ENCODE measurements at places on chromosomes 1 and 21.

DNA sequence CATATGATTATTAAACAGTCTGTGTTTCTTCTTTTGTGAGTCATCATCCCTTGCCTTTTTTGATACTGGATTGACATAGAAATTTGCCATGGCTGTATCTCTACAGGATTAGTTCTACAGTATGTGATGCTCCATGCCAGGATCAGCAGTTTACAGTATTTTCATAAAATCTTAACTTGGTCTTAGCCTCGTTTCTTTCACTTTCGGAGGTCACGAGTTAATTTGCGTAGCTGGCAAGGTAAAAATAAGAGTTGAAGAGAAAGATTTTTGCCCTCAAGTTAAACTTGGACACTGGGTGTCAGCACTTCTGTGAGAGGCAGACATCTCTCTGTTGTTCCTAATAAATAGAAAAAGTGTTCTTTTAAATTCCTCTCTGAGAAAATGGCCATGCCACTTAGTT, 79.1 kb downstream of the CACNA1E start:
- no peak for DNase-seq

DNA sequence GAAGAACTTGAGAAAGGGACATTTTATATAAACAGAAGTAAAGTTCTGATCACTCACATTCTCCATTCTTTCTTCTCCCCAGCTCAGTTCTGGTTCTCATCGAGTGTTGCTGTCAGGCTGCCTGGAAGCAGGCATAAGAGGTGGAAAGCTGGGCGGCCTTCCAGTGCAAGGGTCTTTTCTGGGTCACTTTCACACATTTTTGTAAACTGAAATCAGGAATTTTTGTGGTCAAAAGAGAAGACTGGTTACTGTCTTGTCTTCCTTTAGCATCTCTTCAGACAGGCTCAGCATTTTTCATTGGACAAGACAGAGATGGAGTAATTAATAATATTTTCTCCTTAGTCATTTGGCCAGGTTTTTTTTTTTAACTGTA, 93.7 kb downstream of the CTH start:
- DNase-seq = no peak

DNA sequence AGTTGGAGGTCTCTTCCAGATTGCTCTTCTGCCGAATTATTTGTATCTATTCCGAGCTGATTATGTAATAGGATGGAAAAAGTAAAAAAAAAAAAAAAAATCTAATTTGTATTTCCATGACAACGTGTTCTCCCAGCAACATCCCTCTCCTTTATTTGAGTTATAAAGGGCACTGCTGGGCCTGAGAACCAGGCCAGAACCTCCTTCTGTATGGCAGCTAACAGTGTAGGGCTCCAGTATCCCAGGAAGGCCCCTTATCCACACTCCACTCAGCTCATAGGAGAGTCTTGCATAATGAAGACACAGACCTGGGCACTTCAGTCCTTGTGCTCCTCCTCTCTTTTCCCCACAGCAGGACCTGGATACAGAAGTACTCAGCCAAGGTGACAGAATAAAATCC, 3.7 kb upstream of the IPO9 start:
- no peak for DNase-seq

DNA sequence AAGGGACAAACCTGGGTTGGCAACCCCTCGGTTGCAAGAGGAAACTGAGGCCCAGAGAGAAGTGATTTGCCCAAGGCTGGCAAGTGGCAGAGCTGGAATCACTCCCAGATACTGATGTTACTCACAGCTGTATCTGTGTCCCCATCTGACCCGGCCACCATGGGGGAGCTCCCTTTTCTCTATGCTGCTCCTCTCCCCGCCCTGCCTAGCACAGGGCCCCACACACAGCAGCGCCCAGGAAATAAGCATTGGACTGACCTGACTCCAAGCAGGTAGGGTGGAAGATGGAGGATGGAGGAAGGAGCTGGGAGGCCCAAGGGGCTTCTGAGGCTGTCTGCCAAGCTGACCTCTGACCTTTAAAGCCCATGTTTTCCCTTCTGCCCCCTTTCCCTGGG, 3.0 kb upstream of the FBLIM1 start:
- no peak for DNase-seq

GRCh38 chr1:119853155-119853554, 41.9 kb upstream of the REG4 start:
- no peak for DNase-seq

GRCh38 chr1:100847361-100848082, 47.1 kb downstream of the EXTL2 start:
- no peak for DNase-seq
